ENCODE measurements at places on chromosomes 2 and 18.
A peak's percentile ranks its signal among the peaks of the same experiment; 100 is the strongest.

DNA sequence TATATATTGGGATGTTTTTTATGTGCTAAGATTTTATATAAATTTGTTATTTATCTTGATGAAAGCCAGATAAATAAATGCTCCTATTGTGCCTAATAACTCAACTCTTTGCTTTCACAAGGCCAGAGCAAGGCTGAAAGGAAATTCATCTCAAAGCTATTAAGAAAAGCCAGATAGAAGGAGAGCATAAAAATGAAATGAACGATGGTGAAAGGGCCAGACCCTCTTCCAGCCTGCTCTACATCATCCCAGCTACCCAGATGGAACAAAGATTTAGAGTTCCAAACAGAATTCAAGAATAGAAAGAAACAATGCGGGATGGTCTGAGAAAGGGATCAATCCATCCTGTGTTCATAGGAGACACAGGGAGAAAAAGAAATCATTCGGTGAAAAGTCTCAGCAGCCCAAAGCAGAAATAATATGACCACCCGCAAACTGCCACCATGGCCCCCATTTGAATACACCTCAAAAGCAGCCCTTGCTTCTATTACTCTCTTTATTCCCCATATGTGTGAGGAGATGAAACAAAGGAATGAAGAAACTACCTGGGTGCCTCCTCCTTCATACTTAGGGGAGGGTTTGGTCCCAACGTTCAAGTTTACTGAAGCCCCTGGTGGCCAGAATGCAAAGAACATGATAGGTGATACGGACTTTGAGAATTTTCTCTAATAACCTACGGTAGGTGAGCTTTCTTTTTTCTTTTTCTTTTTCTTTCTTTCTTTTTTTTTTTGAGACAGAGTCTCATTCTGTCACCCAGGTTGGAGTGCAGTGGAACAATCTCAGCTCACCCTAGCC lies 110.1 kb upstream of the FBXO11 start:
- H3K4me1 ChIP-seq, result no peaks in the 10 kb centered on the region
- no peak overlapping the region for H3K27ac ChIP-seq
- no peak overlapping the region for H3K4me3 ChIP-seq

- H3K27me3 ChIP-seq, result no peaks in the 10 kb centered on the region
- no peak overlapping the region for H3K27ac ChIP-seq
- no peak for DNase-seq
- H3K36me3 ChIP-seq, result peaks cover 11% of the 10 kb centered on the region
- H3K4me3 ChIP-seq, result no peak overlapping the region
- no peaks in the 10 kb centered on the region for H3K4me1 ChIP-seq
Observed at GRCh38 chr18:62081248-62081647, 105.6 kb downstream of the PIGN start.

DNA sequence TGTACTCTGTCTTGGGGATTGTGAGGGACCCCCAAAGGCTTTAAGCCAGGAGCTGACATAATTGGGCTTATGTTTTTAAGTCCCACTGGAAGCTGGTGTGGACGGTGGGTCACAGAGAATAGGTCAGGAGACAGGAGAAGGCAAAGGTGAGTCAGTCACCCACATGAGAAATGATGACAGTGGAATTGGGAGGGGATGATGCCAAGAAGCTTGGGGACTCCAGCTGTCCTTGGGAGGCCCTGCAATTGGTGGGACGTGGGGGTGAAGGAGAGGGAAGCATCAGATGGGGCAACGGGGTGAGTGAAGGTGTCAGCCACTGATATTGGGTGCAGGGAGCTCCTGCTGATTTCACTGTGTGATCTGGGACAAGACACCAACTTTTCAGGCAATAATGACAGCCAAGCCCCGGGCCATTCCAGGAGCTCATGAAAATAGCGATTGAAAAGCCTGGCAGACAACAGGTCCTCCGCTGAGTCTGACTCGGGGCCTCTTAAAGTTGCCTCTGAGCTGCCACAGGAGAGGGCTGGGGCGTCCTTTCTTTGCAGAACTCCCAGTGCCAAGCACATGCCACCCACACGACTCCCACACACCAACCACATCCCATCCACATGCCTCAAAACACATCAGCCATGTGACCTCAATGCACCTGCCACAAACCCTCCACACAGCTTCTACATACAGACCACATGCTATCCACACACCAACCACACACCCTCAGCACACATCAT lies 13.4 kb downstream of the TNS1 start:
- H3K27ac ChIP-seq, result no peak overlapping the region
- no peaks in the 10 kb centered on the region for H3K4me1 ChIP-seq
- no peaks in the 10 kb centered on the region for H3K36me3 ChIP-seq
- peak; percentile 11 for DNase-seq
- no peak overlapping the region for H3K4me3 ChIP-seq

DNA sequence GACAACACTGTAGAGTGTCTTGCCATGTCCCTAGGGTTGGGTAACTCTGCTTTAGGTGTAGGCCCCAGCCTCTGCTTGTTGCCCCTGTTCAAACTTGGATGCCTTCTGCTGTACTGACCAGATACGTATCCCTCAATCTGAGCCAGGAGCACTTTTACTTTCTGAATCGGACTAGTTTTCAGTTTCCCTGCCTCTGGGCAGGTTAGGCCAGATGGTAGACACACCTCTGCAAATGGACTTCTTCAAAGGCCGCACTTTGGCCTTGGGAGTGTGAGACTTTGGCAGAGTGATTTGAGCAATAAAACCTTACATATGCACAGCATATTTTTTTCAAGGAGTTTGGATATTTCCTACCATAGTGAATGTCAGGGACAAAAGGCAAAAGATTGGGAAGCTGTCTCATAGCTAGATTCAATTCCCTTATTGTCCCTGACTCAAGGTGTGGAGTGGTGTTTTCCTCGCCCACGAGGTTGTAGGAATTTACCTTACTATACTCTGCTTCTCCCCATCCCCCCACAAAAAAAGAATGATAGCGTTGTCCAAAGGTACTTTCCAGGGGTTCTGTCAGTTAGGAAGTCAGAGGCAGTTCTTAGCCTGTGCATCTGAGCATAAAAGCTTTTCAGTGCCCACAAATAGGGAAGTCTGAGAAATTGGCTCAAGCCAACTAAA lies 15.3 kb upstream of the PARD3B start:
- no peak overlapping the region for H3K4me3 ChIP-seq
- H3K27ac ChIP-seq, result no peak overlapping the region
- H3K27me3 ChIP-seq, result no peaks in the 10 kb centered on the region
- no peaks in the 10 kb centered on the region for H3K4me1 ChIP-seq
- H3K36me3 ChIP-seq, result no peaks in the 10 kb centered on the region
- no peak for DNase-seq

DNA sequence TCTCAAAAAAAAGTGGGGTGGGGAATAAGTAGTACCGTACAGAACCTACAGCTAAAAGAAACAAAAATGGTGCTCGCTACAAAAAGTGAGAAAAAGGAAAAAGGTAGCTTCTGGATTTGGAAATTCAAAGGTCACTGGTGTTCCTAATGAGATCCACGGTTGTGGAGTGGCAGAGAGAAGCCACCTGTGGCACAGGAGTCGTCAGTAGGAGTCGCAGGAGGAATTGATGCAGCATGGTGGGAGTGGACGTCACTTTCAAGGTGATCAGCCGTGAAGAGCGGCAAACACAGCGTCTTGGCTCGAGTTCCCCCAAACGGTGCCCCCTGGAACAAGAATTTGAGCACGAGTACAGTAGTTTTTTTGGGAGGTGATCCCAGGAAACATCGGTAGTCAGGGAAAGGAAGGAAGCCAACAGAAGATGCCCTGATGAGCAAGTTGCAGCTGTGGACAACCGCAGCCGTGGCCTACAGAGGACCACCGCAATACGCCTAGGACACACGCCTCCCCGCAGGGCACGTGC lies 1.4 kb upstream of the TTL start:
- H3K36me3 ChIP-seq, result peaks cover 9% of the 10 kb centered on the region
- H3K27ac ChIP-seq, result peak overlapping the region; percentile 82
- H3K4me3 ChIP-seq, result peak overlapping the region; percentile 94
- DNase-seq, result peak; percentile 14
- H3K4me1 ChIP-seq, result peaks cover 21% of the 10 kb centered on the region
- H3K27me3 ChIP-seq, result peaks cover 2% of the 10 kb centered on the region
